ENCODE measurements at places on chromosomes 5 and 9.

GRCh38 chr9:27599102-27599869 lies 26.0 kb upstream of the C9orf72 start:
- no peak for DNase-seq

DNA sequence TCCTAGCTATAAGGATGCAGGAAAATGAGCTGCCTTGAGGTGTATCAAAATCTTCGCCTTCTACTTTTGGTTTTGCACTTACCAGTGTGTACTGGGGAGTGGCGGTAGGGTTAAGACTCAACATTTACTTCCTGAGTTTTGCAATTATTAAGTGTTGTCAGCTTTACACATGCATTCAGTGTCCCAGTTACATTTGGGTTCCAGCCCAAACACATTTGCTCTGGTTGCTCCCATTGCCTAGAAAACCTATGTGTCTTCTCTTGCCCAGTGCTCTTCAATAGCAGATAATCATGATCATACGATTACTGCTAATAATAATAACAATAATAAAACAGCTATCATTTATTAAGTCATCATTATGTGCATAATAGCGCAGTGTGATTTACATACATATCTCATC lies 241.5 kb upstream of the PAPPA start:
- DNase-seq: no peak

- no peak for DNase-seq
Observed at GRCh38 chr5:51838459-51838858, 455.2 kb downstream of the ISL1 start.

- no peak for DNase-seq
Observed at GRCh38 chr5:77444356-77444755, 47.8 kb downstream of the WDR41 start.

GRCh38 chr9:122991370-122991830 lies 42.1 kb upstream of the GPR21 start:
- peak; percentile 80 for DNase-seq

DNA sequence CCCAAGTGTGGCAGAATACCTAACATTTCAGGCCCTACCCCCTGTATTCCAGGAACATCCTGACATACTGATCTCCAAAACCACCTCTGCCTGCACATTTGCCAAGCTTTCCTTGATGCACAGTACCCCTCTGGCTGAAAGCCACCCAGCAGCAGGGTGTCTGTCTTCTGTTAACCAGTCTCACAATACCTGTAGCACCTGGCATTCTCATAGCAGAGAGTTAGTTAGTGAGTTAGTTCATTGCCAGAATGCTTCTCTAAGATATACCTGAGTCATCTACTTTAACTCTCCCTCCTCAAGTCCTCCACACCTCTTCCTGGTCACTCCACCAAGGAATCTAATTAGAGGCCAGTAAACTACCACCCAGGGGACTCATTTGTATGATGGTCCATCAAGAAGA lies 46.1 kb upstream of the IL7R start:
- no peak for DNase-seq

DNA sequence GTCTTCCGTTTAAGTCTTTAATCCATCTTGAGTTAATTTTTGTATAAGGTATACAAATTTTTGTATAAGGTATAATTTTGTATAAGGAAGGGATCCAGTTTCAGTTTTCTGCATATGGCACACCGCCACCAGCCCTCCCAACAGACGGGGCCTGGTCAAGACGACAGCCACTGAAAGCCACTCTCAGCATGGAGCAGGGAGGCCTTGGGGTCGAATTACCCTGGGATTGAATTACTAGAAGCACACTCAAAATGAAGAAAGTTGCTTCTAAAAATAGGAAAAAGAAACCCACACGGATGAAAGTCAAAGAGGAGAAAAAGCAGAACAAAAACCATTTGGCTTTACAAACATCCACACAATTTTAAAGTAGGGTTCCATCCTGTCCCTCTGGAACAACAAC lies 586.2 kb upstream of the ADAMTS16 start:
- DNase-seq: no peak

DNA sequence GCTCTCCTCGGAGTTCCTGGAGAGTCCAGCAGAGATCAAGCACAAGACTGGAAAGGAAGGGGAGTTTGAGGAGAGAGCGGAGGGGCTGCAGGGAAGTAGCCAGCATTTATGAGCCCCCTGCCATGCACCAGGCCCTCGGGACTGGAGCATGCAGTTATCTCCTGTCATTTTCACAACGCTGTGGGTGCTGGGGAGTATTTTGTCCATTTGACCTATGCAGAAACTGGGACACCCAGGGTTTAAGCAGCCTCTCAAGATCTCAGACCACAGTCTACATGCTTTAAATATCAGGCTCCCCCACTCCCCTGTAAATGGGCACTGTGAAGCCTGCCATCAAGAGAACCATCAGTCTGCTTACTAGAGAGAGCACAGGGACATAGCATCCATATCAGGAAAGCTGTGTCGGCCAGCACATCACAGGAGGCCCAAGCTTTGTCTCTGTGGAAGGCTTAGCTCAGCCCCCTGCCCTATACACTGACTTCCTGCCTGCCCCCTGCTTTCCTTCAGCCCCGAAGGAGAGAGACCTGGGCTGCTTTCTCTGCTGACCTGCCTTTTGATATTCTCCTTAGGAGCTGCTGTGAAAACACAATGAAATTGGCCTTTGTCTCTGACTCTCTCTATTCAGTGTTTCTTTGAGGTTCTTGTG lies 7.3 kb downstream of the FOXI1 start:
- no peak for DNase-seq

GRCh38 chr9:129198319-129199043 lies 20.4 kb upstream of the IER5L start:
- DNase-seq: no peak

- DNase-seq: peak; percentile 30
Observed at GRCh38 chr5:154794525-154795234, 39.5 kb downstream of the LARP1 start.

- DNase-seq: peak; percentile 18
Observed at GRCh38 chr9:134163371-134164196, 780 bp downstream of the RNU6ATAC start.

GRCh38 chr9:124780060-124780756 lies 3.3 kb downstream of the OLFML2A start:
- DNase-seq: no peak

GRCh38 chr9:91207729-91208418 lies 153.8 kb downstream of the AUH start:
- DNase-seq: no peak

DNA sequence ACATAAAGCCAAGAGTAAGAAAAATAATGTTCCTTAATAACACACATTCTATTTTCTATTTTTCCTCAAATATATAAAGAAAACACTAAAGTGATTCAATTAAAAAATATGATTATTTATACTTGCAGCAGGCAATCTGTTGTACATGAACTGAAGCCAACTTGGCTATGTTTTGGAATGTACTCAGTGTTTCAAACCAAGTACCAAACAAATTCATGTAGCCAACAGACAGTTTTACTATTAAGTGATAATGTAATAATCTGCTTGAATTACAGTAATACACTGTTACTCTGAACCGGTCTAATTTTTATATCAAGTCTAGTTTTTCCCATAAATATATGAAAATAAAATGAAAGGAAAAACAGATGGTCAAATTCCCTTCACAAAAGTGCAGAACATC lies 58.0 kb downstream of the CEP120 start:
- DNase-seq: no peak

- DNase-seq: peak; percentile 7
Observed at GRCh38 chr9:136438548-136439480, 831 bp downstream of the INPP5E start.

DNA sequence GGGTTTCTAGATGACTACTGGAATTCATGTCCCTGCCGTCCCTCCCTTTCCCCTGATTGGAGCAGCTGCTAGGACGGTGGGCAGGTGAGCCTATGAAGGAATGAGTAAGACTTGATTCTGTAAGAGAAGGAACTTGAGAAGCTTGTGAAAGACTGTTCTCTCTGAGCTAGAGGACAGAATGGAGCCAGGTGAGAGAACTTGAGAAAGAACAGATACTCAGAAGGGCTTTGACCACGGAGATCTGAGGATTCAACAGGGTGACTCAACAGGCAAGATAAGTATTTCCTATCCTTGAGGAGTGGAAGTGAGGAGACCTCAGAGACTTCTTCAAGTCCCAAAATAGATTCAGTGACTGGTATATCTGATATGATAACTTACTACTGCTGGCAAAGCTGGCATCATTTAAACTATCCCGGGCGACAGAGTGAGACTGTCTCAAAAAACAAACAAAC lies 41.9 kb downstream of the HSDL2 start:
- DNase-seq: no peak

DNA sequence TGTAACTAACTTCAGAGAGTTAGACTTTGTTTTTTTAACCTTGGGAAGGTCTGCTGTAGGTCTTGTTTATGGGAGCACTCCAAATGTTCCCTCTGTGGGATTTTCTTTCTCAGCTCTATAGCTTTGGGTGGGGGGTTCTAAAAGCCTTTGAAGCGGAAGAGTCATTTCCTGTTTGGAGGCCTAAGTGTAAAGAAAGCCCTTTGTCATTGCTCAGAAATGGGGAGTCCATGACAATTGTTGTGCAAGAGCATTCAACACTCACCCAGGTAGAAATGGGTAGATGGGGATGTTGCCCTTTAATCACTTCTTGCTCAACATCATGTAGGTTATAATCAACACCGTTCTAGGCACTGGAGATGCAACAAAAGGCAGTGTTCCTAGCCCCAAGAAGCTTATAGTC lies 30.3 kb upstream of the MAST4 start:
- no peak for DNase-seq

- peak; percentile 44 for DNase-seq
Observed at GRCh38 chr5:38468202-38468673, 88.2 kb downstream of the LIFR start.

DNA sequence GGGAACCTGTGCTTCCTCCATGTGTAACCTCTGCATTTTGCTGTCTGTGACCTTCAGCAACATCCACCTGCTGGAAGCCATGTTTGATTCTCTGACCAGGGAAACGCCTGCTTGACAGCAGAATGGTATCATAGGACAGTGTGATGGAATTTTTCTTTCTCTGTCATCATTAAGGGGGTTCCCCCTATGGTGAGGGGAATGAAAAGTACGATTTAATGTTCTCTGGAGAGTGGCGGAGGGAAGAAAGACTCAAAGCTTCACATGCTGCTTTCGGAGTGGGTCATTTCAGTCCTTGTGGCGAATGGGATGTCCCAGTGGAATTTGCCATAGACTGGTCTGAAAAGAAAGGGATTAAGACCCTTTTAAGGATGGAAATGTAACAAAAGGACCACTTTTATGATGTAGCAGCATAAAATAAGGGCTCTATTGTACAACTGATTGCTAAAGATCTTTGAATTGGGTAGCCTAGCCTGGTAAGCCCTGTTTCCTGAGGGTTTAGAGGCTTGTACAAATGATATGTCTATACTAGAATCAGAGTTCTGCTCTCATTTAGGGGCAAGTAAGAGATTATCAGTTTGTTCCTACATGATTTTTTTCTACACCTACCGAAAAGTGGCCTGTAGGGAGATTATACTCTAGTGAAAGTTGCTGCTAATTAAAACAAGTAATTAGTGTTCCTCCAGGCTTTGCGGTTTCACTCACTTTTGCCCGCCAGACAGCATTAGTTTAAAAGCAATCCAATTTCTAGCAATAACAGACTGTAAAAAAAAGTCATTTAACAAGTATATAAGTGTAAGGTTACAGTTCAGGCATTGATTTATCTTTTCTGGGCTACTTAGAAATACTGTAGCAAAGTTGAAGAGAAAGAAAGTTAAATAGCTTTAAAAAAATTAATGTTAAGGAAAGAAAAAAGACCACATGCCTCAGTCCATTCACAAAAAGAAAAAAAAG lies 904.5 kb downstream of the NR2F1-AS1 start:
- DNase-seq: no peak

DNA sequence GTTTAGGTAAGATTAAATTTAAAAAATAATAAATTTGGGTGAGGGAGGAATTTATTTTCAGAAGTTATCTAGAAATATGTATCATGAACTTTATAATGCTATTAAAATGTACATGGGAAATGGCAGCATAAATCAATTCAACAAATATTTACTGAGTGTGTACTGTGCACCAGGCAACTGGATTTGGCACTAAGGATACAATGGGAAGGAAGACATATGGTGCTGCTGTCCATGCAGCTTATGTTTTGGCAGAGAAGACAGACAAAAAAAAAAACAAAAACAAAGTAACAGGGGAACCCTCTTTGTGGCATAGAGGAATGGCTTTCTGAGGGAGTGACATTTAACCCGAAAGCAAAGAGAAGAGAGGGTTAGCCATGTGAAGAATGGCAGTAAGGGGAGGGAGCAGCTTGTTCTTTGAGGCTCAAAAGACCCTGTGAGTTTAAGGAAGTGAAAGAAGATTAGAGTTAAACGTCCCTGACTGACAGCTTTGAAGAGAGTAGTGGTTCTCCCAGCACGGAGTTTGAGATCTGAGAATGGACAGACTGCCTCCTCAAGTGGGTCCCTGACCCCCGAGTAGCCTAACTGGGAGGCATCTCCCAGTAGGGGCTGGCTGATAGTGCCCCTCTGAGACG lies 23.9 kb downstream of the CNTRL start:
- no peak for DNase-seq
